ENCODE measurements at places on chromosomes 11 and 22.

- no peak for DNase-seq
Observed at GRCh38 chr11:126719740-126720139, 280.8 kb downstream of the KIRREL3 start.

- DNase-seq: no peak
Observed at GRCh38 chr11:45369313-45369712, 83.2 kb upstream of the SYT13 start.

GRCh38 chr22:26188341-26188740 is 19.1 kb downstream of the SEZ6L start:
- no peak for DNase-seq

- DNase-seq: no peak
Observed at GRCh38 chr22:39491696-39492095, 10.4 kb upstream of the MIEF1 start.

DNA sequence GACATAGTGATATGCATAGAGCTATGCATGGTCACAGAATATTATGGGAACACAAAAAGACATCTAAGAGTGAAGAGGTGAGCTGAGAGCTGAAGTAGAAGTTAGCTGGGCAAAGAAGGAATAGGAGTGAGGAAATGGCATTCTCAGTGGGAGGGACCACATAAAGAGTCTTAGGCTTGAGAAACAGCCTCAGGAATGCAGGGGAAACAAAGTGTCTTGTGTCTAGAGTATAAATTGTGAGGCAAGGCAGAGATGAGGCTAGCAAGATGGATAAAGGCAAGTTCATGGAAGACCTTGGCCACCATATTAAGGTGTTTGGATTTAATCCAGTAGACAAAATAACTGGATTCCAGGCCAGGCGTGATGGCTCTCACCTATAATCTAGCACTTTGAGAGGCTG is 40.6 kb upstream of the CRTAM start:
- no peak for DNase-seq

- DNase-seq: no peak
Observed at GRCh38 chr11:86205421-86206336, 38.9 kb upstream of the EED start.

DNA sequence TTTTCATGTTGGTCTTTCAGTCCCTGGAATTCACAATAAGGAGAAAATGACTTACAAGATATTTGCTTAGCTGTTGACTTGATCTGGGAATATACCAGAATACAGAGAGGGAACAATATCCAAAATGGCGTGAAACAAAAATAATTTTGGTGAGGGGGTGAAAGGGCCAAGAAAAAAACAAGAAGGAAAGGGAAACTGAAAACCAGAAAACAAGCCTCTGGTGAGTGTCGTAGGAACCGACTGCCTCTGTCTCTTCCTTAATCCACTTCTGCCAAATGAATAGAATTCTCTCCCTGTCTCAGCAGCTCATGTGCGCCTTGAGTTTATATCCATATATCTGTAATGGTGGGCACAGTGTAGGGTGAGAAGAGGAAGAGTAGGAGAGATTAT is 367.6 kb downstream of the ETS1 start:
- DNase-seq: no peak

DNA sequence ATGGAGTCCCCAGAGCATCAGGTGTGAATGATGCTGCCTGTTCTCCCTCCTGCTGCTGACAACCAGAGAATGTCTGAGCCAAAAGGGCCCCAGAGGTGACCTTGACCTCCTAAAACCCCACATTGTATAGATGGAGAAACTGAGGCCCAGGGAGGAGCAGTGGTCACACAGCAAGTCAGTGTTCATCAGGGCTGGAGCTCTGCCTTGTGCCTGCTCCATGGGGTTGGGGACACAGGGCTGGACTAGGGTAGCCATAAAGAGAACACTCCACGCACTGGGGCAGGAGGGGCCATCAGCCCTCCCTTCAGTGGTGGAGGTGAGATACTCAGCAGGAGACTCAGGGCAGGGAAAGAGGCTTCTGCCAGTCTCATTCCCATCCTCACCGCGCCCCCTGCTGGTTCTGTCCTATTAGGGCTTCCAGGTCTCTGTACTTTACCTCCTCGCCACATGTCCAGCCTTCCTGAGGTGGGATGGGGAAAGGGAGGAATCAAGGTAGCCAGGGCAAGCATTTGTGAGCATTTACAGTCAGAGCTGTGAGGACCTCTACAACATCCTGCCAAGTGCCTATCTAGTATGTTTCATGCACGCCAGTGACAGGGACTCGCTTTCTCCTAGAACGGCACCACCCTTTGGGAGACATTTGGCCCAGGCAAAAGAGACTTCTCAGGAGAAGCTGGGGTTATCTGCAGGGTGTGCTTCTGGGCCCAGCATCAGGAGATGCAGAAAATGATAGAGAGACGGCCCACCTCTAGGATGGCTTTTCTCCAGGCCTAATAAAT is 43.2 kb downstream of the NEU3 start:
- DNase-seq: peak; percentile 47

DNA sequence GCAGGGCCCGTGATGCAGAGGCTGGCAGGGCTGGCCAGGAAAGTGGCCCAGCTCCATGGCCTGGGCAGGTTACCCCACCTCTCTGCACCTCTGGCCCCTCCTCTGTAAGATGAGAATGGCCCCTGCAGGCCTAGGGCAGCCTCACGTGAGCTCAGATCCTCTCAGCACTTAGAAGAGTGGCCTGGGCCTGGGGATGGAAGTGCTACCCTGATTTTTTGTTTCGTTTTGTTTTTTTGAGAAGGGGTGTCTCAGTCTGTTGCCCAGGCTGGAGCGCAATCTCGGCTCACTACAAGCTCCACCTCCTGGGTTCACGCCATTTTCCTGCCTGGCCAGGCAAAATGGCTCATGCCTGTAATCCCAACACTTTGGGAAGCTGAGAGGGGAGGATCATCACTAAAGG is 982 bp downstream of the APOBEC3H start:
- DNase-seq: no peak

- DNase-seq: no peak
Observed at GRCh38 chr11:8015753-8016239, 28.7 kb downstream of the EIF3F start.

DNA sequence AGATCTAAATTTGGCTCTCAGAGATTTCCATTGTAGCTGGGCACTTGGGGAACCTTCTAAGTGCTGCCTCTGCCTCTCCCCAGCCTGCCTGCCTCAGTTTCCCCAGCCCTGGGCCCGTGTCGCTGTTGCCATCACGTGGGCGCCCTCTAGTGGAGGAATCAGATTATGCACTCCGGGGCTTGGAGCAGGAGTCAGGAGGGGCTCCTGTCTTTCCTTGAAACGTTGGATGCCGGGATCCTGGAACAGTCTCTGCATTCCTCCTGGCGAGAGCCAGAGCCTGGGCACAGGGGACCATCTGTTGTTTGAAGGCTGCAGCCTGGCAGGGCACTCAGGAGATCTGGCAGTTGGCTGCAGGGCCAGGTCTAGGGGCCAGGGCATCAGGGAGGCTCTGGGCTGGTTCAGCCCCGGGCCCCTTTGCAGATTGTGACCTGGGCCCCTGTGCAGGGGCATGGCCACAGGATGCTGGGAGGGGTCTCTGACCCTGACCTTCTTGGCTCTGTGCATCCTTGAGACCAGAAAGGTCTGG is 71.6 kb downstream of the LRP5 start:
- DNase-seq: peak; percentile 41

- DNase-seq: no peak
Observed at GRCh38 chr11:35192347-35192746, 53.4 kb downstream of the CD44 start.

GRCh38 chr11:122279194-122279593 is 163.2 kb upstream of the BLID start:
- DNase-seq: no peak

All from stimulated activated naive CD4-positive, alpha-beta T cell treated with Interleukin-2 at 50 U/mL for 16 hours (primary cell).